Cerebellar cortex (tissue), 1 donor: ENCODE measurements at places on chromosomes 12 and 14.

DNA sequence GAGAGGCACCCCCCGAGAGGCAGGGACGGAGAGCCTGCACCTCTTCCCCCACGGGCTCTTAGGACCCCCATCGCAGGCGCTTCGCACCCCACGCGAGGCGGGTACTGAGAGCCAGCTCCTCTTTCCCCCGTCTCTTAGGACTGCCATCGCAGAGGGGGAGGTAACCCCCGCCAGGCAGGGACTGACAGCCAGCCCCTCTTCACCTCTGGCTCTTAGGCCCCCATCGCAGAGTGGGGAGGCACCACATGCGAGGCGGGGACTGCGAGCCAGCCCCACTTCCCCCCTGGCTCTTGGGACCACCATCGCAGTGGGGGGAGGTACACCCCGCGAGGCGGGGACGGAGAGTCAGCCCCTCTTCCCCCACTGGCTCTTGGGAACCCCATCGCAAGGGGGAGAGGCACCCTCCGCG lies 46.1 kb downstream of the DDX11 start:
- DNase-seq: no peak

DNA sequence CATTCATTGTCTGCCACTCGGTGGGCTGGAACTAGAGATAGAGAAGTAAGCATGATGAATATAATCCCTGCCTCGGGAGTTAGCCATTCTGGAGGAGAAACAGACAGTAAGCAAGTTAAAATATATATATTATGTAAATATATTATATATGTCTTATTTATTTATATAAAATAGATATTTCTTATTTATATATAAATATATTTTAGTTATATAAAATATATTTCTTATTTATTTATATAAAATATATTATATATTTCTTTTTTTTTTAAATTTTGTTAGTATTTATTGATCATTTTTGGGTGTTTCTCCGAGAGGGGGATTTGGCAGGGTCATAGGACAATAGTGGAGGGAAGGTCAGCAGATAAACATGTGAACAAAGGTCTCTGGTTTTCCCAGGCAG lies 78.1 kb upstream of the TBX5 start:
- no peak for DNase-seq

DNA sequence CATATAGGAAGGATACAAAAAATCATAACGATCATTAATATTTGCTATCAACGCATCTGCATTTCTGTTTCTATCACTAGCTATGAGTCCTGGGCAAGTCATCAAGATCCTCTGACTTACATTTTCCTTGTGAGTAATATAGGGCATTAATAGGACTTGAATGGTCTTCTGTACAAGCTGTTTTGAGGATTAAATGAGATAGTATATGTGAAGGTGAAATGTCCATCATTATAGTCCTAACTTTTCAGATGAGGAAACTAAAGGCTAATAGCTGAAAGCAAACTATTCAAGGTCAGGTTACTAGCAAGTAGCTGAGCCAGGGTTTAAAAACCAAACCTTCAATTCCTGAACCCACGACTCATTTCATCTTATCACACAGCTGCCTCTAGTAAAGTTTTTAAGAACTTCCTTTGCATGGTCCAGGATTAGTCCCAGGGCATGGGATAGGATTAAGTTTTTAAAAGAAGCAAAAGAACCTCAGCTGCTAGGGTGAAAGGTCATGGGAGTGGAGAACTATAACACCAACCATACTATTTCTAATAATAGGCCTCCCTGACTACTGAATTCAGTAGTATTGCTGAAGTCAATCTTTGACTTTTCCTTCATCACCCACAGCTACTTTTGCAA lies 101.4 kb upstream of the ADAMTS20 start:
- DNase-seq: no peak

- DNase-seq: no peak
Observed at GRCh38 chr12:69343885-69344612, 4.1 kb upstream of the LYZ start.

DNA sequence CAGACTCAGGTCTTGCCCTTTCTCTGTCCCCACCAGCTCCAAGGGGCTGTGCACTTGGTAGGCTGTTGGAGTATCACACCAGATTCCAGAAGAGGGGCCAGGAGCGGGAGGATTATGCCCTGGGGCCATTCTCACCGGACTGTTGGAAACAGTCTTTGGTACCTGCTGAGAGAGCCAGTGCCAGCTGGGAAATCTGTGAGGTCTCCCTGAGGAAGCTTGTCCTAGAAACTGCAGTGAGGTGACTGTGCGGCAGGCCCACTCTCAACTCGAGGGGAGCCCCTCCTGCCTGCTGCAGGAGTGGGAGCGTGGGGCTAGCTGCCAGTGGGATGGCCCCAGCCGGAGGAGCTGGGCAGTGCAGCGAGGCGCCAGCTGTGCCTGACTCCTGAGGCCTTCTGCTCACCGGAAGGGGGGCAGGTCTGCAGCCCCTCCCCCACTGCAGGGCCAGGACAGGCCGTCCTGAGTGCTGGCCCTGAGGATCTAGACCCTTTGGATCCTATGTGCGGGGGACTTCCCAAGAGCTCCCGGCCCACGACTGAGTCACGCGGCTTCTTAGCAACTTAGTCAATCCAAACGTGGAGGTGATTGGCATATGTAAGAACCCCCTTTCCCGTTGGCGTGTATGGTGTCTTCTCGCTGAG lies 295.2 kb downstream of the CACNA1C start:
- DNase-seq: no peak

DNA sequence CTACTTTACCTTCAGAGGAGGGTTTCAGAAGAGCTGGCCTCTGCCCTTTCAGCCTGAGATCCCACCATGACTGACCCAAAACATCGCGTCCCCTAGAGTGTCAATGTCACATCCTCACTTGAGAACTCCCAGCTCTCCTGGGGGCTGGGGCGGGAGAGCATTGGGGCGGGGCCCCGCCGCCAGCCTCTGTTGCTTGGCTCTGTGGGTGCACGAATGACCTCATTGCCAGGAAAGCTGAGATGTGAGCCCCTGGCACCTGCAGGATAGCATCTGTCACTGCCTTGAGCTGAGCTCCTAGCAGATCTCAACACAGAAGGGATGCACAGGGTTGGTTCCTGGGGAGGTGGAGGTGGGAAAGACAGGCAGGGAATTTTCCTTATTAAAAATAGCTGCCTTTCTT lies 20.6 kb upstream of the MYL2 start:
- no peak for DNase-seq

- DNase-seq: no peak
Observed at GRCh38 chr14:53545217-53545616, 392.1 kb upstream of the DDHD1 start.

DNA sequence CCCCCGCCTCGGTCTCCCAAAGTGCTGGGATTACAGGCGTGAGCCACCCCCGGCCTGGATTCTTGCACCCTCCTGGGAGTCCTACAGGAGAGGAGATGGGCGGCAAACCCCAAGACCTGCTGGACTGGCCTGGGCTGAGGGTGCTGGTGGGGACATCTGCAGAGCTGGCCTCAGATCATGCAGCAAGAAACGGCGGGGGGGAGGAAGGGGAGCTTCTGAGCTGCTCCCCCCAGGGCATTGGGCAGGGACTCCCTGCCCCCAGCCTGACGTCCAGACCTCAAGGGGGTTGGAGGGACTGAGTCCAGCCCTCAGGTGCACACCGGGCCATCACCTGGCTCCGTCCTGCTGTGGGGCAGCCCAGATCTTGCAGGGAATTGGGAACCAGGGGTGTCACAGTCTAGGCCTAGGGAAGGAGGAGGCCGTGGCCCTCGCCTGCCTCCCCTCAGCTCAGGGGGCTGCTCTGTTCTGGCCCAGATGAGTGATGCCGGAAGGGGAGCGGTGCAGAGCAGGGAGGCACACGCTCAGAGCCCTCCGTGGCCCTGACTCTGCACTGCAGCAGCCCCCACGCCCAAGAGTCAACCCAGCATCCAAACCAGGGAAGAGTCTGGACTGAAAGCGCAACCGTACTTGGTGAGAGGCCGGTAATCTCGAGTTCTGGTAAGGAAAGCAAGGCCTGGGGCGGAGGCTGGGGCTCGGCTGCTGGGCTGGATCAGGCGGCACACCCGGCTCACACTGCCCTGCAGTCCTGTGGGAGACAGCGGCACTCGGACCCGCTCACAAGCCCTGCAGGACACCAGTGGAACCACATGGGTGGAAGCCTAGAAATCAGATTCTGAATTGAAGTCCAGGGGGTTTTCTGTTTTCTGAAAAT lies 8.9 kb upstream of the AMN start:
- no peak for DNase-seq

- no peak for DNase-seq
Observed at GRCh38 chr14:86626530-86626929, 1096.6 kb downstream of the FLRT2 start.

DNA sequence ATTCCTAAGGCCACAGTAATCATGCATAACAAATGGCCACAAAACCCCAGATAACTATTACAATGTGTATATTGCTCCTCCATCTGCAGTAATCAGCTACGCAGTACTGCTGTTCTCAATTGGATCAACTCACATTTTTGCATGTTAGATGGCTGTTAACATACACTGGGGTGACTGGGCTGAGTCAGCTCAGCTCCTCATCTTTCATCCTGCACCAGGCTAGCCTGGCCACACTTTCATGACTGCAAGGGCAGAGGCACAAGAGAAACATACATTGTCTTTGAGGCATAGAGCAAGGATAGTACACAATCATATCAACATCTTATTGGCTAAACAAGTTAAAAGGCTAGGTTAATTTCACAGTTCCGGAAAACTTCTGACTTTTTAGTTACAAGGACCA lies 306.6 kb downstream of the SLC6A15 start:
- DNase-seq: no peak

- no peak for DNase-seq
Observed at GRCh38 chr12:89179245-89179644, 173.1 kb downstream of the DUSP6 start.

- no peak for DNase-seq
Observed at GRCh38 chr12:41983394-41983793, 161.3 kb downstream of the GXYLT1 start.

GRCh38 chr14:70020352-70021170 lies 141.3 kb downstream of the SMOC1 start:
- no peak for DNase-seq
